Erythroblast (primary cell): ENCODE measurements at places on chromosomes 4 and X.

DNA sequence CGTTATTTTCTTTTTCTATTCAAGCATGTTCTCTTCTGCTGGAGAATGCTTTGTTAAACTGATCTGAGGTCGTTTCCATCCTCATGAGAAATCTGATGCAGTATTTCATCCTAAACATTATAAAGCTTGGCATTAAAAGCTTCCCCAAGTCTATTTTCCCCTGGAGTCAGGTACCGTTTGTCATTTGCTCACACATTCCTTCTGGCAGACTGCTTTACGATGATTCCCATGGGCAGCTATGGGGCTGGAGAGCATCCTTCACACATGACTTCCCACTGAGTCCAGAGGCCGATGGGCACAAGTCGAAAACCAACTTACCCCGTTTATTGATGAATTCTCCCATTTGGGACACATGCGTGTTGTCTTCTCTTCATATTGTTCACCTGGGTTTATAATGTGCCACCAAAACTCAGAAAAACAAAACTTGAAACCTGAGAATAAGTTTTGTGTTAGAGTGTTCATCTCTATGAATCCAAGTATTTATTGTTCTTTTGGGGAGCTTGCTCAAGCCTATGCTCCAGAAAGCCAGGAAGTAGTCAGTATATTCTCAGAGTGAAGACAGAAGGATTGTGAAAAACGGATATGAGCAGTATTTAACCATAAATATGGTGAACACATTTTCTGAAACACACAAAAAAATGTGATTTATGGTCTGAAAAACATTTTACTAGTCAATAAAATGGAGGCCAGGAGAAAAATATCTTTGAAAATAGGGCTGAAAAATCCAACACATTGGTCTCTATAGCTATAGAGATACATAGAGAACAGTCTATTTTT is 298.8 kb upstream of the NOCT start:
- DNase-seq, result no peak

GRCh38 chrX:19554786-19555185 is 39.5 kb upstream of the MAP3K15 start:
- no peak for DNase-seq

GRCh38 chrX:64976673-64977040 is 407 bp upstream of the ZC4H2 start:
- DNase-seq, result no peak

- DNase-seq, result no peak
Measured at GRCh38 chr4:29805916-29806480, 914.2 kb upstream of the PCDH7 start.

DNA sequence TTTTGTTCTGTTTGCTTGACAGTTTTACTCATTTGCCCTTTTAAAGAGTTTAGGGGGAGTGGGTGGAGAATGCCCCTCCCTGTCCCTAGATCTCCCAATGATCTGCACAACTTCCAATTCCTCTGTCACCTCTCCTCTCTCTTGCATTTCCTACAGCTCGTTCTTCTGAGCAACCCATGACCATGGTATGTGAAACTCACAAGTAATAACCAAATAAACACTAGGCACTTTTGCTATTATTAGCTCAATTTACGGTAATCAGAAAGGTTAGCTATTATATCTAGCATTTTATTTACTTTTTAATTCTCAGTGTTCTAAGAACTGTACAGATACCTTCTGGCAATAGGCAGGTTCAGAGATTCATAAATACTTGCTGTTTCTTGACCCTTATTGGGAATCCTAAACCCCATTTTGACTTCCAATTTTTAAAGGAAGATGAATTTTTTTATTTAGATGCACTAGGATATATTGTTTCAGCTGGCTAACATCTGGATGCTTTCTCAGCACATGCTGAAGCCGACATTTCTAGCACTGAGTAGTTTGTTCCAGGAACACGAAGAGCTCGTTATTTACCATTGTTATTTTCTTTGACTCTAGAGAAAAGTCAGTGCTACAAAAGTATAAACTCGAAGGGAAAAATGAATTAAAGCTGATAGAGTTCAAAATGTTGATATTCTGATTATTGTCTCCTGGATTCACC is 194.7 kb upstream of the TLL1 start:
- no peak for DNase-seq

DNA sequence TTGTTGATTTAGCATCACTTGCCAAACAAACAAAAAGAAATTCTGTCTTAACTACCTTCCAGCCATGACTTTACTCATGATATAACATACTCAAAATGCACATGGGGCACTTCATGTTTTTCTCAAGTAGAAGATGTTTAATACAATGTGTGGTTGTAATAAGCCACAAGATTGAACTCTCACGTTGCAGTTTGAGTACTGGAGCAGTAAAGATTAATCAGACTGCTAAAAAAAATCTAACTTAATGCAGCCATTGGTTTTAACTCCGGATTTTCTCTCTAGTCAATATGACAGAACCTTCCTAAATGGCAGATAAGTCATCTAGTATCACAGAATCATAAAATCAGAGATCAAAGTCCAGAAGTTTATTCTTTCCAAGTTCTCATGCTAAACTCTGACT is 117.9 kb downstream of the SH3KBP1 start:
- DNase-seq, result no peak

DNA sequence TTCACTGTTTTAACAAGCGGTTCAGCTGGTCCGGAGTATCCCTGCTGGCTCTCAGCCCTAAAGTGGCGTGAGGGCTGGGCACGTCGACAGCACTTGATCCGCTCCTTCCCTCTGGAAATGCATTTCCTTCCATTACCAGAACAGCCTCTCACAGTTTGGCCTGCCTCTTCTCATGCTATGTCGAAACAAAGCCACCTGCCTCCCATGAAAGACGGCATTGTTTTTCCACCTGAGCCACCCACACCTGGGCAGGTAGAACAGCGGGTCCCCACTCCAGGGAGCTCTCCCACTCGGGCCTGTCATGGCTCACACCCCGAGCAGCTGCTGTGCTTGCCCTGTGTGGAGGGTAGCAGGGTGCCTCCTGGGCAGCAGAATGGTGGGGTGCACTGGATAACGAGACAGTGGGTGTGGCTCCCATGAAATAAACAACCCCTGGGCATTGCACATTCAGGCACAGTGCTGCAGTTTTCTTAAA is 86.2 kb downstream of the FHDC1 start:
- peak; percentile 10 for DNase-seq
